Activated B cell treated with CpG ODN at 0.5 μM for 24 hours (primary cell): ENCODE measurements at places on chromosomes 2 and 18.

DNA sequence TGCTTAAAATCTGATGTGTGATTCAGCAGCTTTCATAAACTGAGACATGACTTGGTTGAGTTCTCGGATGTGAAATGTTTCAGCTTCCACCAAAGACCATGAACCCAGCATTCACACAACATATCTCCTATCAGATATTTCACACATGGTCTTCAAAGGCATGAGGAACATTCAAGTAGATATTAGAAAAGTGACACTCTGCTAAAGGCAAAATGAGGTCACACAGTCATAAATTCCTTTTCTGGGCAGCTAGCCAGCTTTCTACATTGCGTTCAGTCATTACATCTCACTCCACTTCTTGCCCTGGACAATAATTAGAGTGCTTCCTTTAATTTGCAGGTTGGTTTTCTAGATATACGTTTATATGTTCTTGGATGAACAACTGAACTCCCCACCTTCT is 96.7 kb downstream of the GAREM1 start:
- no peak for DNase-seq
- no peak overlapping the region for H3K4me3 ChIP-seq
- H3K27me3 ChIP-seq, result peaks cover 2% of the 10 kb centered on the region
- no peaks in the 10 kb centered on the region for H3K36me3 ChIP-seq
- H3K27ac ChIP-seq, result no peak overlapping the region
- no peaks in the 10 kb centered on the region for H3K4me1 ChIP-seq

DNA sequence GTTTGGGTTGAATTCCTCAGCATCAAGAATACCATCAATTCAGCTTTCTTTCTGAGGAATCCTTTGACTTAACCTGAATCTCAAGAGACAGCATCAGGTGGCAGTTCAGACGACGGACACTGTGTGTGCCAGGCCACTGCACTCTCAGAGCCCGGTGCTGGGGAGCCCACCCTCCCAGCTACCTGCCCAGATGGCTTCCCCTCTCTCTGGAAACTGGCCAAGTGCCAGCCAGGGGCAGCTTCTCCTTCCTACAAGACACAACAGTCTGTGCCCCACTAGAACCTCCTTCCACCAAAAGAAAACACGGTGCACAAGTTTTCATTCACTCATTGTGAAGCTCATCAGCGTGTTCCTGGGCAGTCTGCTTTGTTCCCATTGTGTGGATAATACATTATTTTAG is 28.5 kb downstream of the MAL start:
- H3K4me3 ChIP-seq, result no peak overlapping the region
- no peak overlapping the region for H3K27ac ChIP-seq
- no peaks in the 10 kb centered on the region for H3K36me3 ChIP-seq
- no peak for DNase-seq
- peaks cover 15% of the 10 kb centered on the region for H3K27me3 ChIP-seq

- DNase-seq, result no peak
- H3K4me3 ChIP-seq, result peak overlapping the region; percentile 93
- H3K36me3 ChIP-seq, result peaks cover 2% of the 10 kb centered on the region
- H3K27ac ChIP-seq, result peak overlapping the region; percentile 86
- H3K4me1 ChIP-seq, result peaks cover 30% of the 10 kb centered on the region
- no peaks in the 10 kb centered on the region for H3K27me3 ChIP-seq
Observed at GRCh38 chr2:108534584-108535356, 500 bp downstream of the LIMS1 start.

DNA sequence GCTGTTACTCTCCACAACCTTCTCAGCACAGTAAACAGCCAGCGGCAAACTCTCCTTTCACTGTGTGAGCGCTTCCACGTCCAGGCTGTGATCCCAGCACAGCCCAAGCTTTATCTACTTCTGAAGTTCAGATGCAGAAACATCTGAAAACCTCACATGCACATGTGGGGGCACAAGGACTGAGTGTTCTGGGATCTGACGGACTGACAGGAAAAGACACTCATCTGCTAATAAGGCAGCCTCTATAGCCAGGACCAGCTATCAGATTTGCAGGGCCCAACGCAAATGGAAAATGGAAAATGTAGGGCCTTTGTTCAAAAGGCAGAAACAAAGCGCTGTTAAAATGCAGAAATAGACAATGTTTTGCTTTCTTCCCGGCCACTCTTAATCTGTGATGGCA is 133.8 kb upstream of the ARHGAP28 start:
- no peak for DNase-seq
- no peak overlapping the region for H3K4me3 ChIP-seq
- H3K27ac ChIP-seq, result no peak overlapping the region
- no peaks in the 10 kb centered on the region for H3K4me1 ChIP-seq
- no peaks in the 10 kb centered on the region for H3K36me3 ChIP-seq

DNA sequence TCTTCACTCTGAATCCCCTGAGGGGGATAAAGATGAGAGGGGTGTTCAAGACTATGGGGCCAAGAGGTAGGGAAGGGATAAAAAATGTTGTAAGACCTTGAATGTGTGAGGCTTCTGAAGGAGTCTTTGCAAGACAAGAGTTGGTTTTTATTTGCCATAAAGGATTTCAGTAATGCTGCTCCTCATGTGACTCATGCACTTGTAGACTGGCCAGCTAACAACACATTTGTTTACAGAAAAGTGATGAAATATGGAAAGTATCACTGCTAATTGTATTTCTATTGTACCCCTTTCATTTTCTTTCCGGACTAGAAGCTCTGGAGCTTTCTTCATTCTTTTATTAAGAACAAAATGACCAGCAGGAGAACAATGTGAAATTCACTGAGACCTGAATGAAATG is 782.1 kb downstream of the EPHA4 start:
- DNase-seq, result no peak
- H3K27me3 ChIP-seq, result peaks cover 1% of the 10 kb centered on the region
- no peak overlapping the region for H3K27ac ChIP-seq
- no peaks in the 10 kb centered on the region for H3K36me3 ChIP-seq

- no peak for DNase-seq
- no peak overlapping the region for H3K27ac ChIP-seq
- peaks cover 34% of the 10 kb centered on the region for H3K4me1 ChIP-seq
- no peak overlapping the region for H3K4me3 ChIP-seq
- H3K27me3 ChIP-seq, result no peaks in the 10 kb centered on the region
- H3K36me3 ChIP-seq, result no peaks in the 10 kb centered on the region
Observed at GRCh38 chr2:12265646-12266045, 451.1 kb upstream of the TRIB2 start.

DNA sequence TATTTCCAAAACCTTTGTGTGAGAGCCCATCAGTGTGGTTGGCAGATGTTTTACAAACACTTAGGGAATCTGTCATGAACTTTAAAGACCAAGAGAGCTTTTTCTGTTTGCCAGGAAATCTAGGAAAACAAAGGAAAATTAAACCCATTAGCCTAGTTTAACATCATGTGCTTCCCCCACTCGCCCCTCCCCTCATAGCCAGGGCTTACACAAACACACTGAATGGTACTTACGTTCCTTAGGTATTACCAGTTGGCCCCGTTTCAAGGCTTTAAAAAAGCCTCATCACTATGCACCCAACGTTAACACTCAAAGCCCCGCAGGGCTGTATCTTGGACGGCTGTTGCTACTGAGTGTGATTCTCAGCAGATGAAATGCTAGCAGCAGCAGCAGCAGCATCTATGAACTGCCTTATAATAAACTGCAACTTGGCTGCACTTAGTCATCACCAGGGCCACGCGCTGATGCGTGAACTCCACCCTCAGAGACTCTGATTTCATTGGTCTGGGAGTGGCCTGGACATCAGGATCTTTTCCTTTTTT is 20.1 kb upstream of the TTC39C start:
- H3K4me1 ChIP-seq, result peaks cover 8% of the 10 kb centered on the region
- no peak overlapping the region for H3K27ac ChIP-seq
- H3K36me3 ChIP-seq, result no peaks in the 10 kb centered on the region
- H3K27me3 ChIP-seq, result peaks cover 2% of the 10 kb centered on the region
- DNase-seq, result no peak

- H3K27ac ChIP-seq, result no peak overlapping the region
- no peaks in the 10 kb centered on the region for H3K27me3 ChIP-seq
- H3K4me3 ChIP-seq, result no peak overlapping the region
Observed at GRCh38 chr2:73257425-73258125, 23.5 kb downstream of the CCT7 start.

GRCh38 chr2:161434118-161434517 is 18.0 kb downstream of the TBR1 start:
- no peak overlapping the region for H3K27ac ChIP-seq
- no peak for DNase-seq
- no peaks in the 10 kb centered on the region for H3K36me3 ChIP-seq

DNA sequence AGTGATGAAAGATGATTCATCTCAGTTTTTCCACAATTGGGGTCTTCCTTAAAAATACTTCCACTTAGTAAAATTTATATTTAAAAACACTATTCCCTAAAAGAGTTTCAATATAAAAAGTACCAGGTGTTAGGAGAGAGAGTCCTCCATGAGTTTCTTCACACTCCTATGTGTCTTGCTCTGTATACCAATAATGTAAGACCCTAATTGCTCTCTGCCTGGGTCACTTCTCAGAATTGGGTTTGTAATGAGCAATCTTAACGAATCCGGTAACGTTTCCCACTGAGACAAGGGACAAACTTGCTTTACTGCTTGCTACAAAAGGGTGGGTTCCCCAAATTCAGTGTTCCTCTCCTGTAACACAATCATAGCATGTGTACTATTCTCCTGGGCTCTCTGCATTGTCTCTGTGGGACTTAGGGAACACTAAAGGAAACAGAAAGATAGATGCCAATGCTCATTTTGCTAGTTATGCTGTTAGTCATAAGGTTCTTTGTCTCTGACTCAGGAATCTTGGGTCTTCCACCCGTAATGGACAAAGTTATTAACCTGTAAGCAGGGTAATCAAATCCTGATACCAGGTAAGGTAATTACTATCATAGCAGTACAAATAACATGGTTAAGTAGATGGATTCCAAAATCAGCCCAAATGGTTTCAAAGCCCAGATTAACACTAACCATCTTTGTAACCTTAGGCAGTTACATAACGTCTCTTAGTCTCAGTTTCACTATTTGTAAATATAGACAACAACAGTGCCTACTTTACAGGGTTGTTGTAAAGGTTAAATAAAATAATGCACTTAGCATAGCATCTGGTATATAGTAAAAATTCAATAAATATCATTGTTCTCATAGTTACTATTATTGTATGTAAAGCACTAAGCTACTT is 46.3 kb downstream of the ITSN2 start:
- H3K4me1 ChIP-seq, result peaks cover 47% of the 10 kb centered on the region
- H3K27me3 ChIP-seq, result no peaks in the 10 kb centered on the region
- peak overlapping the region; percentile 1 for H3K4me3 ChIP-seq
- H3K36me3 ChIP-seq, result peaks cover 52% of the 10 kb centered on the region

GRCh38 chr2:5672749-5673144 is 19.4 kb upstream of the SOX11 start:
- H3K27me3 ChIP-seq, result peaks cover 21% of the 10 kb centered on the region
- no peaks in the 10 kb centered on the region for H3K4me1 ChIP-seq
- H3K36me3 ChIP-seq, result no peaks in the 10 kb centered on the region
- DNase-seq, result no peak

DNA sequence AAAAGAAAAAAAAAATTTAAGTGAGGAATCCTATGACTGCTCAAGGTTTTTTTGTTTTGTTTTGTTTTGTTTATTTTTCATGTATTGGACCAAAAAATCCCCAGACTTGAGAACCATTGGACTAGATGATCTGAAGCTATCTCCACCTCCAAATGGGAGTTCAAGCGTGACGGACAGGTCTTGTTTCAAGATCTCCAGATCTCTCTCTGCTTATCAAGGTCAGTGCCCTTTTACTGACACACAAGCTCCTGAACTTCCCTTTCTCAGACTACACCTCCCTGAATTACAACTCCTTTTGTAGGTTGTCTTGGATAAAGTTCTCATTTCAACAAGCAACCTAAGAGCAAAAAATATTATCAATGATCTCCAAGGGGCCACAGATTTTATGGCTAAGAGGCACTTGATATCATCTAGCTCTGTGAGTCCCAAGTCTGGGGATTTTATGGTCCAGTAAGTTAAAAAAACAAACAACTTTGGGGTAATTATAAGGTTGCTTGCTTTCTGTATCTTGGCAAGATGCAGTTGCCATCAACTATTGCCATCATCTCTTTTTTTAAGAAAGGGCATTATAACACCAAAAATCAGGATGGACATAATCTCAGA is 396.0 kb upstream of the ATP5MC3 start:
- no peak for DNase-seq
- H3K36me3 ChIP-seq, result no peaks in the 10 kb centered on the region
- H3K27ac ChIP-seq, result no peak overlapping the region
- H3K27me3 ChIP-seq, result peaks cover 2% of the 10 kb centered on the region
- H3K4me3 ChIP-seq, result no peak overlapping the region
- peaks cover 15% of the 10 kb centered on the region for H3K4me1 ChIP-seq

GRCh38 chr18:25223899-25224886 is 127.8 kb downstream of the ZNF521 start:
- DNase-seq, result no peak
- no peak overlapping the region for H3K27ac ChIP-seq
- H3K36me3 ChIP-seq, result no peaks in the 10 kb centered on the region
- no peak overlapping the region for H3K4me3 ChIP-seq

DNA sequence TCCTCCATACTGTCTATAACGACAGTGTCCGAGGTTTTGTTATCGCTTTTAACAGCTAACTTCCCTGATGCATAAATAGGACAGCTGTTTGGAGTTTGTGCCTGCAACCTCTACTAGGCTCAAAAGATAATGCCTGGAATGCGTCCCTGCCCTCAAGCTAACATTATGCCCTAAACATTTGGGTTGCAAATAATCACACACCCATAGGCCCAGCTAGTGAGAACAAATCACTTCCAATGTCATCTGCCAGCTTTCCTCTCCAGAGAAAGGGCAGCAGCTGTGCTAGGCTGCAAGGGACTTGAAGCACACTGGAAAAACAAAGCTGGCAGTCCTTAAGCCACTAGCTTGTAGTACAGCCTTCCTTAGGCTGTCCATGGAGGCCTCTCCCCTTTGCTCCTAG is 201.8 kb upstream of the LYPD1 start:
- no peaks in the 10 kb centered on the region for H3K36me3 ChIP-seq
- no peak overlapping the region for H3K4me3 ChIP-seq
- H3K27me3 ChIP-seq, result no peaks in the 10 kb centered on the region
- no peak for DNase-seq

DNA sequence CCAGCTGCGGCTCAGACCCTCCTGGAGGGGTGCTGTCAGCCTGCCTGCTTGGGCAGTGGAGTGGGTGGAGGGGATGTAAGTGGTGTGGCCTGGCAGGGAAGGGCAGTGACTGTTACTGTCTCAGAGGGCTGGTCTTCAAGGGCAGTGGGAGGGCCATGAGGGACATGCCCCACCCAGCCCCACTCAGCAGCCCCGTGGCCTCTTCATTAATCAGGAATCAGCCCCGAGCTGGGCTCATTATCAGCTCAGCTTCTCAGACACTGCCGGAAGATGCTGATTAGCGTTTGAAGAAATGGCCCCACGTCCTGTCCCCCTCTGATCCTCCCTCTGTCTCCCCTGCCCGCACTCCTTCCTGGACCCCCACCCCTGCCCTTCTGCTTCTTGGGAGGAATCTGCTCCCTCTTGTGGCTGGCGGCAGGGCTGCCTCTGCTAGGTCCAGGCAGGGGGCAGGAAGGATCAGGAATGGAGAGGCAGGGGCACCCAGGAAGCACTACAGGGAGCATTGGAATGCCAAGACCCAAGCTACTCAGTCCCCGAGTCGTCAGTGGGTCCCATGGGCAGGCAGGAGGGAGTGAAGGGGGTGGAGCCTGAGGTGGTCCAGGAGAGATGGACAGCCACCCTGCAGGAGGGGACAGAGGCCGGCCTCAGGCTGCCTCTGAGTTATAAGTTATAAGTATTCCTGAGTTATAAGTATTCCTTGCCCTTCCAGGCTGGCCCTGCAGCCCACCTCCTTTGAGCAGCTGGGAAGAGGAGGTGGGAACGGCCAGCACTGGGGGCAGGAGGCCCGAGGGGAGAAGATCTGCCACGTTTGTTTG is 7.0 kb downstream of the ASIC4 start:
- H3K4me1 ChIP-seq, result peaks cover 17% of the 10 kb centered on the region
- H3K27me3 ChIP-seq, result peaks cover 78% of the 10 kb centered on the region
- no peak overlapping the region for H3K27ac ChIP-seq
- H3K4me3 ChIP-seq, result no peak overlapping the region
- no peaks in the 10 kb centered on the region for H3K36me3 ChIP-seq
- DNase-seq, result no peak
